Dermis microvascular lymphatic vessel endothelial cell (primary cell): ENCODE measurements at places on chromosomes 6 and 20. TPM values are rescaled to one million over a fixed set of nuclear protein-coding genes. Genes with fewer than 3 reads are reported as not detected.

DNA sequence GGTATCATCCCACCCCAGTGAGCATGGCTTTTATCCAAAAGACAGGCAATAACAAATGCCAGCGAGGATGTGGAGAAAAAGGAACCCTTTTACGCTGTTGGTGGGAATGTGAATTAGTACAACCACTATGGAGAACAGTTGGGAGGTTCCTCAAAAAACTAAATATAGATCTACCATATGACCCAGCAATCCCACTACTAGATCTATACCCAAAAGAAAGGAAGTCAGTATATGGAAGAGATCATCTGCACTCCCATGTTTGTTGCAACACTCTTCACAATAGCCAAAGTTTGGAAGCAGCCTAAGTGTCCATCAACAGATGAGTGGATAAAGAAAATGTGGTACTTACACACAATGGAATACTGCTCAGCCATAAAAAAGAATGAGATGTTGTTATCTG lies 5.9 kb upstream of the KIAA1755 start:
- no peak for DNase-seq

DNA sequence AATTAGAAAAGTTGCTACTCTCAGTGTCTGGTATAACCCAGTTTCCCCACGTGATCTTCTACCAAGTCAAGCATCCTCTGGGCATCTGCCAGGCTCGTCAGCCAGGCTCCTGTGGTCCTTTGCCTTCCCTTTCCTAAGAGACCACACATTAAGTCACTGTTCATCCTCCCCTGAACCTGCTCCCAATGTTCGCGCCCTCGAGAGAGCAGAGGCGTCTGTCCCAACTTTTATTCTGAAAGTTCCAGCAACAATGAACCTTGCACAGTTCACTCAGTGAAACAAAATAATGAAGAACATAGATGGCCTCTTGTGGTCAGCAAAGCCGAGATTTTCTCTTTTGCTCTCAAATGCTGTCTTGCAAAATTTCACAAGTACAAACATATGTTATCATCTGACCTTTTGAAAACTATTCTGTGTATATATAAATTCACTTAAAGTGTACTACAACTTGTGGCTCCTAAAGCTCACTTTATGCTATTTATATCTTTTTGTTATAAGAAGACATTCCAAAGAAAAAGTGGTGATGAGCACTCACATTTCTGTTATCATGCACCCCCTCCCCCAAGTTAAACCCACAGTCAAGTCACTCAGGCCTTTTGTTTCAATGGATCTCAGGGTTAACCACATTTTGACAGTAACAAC lies 39.2 kb upstream of the NHSL1 start:
- no peak for DNase-seq

Gene ARMH2
- total RNA-seq: not detected in 2 replicates

Gene MRPS10
- 36.3 and 53.4 TPM in 2 replicates for total RNA-seq

DNA sequence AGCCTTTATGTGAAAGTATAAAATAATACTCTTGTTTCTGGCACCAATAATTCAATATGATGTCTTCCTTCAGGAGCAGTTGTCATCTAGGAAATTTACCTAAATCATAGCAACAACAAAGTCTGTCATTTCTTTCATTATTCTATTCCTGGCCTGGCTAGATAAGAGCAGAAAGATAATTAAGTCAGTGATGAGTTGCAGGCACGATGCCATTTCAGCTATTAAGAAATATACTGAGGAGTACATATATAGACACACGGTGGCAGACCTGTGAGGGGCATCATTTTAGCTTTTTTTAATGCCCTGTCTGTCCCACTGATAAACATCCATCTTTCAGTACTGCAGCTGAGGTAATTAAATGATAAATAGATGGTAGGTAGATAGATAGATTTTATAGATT lies 756.1 kb upstream of the EPHA7 start:
- no peak for DNase-seq

Gene FAM209B
- total RNA-seq: 0.13 TPM in 1 of 2 replicates, not detected in the other

DNA sequence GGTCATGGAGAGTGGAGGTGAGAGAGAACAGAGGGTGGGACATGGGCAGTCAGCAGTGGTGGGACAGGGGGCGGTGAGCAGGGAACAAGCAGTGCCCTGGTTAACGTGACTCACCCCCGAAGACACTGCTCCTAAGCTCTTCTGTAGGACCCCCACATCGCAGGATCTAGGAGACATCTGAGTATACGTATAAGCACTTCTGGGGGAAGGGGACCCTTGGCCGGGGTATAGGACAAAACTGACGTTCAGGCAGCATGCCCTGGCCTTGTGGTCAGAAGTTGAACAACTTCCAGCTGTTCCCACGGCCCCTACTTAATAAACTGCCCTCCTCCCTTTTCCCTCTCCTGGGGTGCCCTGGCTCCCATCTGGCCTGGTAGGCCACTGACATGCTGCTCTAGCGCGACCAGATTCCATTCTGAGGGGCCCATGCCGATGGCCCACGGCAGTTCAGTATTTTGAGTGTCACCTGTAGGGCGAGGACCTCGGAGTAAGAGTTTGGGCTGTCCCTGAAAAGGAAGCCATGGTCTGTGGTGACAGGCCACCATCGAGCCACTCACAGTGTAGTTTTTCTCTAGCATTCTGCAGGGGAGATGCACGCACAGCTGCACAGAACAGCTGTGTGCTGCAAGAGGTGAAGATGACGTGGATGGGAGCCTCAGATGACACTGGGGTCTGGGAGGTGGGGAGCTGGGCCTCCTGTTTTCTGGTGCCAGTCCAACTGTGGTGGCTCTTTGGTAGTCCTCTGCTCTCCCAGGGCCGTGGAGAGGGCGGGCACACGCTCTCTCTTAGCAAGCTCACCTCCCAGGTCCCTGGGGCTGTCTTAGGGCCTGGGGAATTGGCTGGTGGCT lies 38.4 kb downstream of the PPP1R3G start:
- DNase-seq: no peak

Gene CYP39A1
- 0.25 and 0.26 TPM in 2 replicates for total RNA-seq

GRCh38 chr6:155402656-155403304 lies 52.9 kb downstream of the NOX3 start:
- DNase-seq: no peak

Gene RAB44
- under 0.01 TPM in 2 replicates for total RNA-seq

DNA sequence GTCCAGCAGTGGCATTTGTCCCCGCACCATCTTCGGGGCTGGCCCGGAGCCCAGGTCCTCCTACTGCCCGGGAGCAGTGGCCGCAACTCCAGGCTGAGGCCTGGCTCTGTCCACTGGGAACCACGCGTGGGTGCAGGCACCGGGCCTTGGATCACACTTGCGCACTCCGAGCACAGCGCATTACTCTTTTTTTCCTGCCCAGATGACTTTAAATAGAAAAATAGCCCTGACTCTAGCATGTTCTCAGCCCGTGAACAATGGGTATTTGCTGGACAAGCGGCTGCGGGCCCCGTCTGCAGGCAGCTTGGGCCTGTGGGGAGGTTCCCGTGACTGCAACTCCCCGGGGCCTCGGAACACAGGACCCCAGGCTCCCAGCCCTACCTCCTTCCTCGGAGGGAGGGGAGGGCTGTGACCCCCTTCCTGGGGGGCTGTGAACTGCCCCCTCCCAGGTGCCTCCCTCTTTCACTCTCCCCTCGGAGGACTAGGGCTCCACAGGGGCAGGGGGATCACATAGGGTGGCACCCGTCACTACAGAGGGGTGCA lies 162.2 kb downstream of the TBXT start:
- no peak for DNase-seq

GRCh38 chr6:51182827-51183226 lies 364.2 kb downstream of the TFAP2B start:
- no peak for DNase-seq

DNA sequence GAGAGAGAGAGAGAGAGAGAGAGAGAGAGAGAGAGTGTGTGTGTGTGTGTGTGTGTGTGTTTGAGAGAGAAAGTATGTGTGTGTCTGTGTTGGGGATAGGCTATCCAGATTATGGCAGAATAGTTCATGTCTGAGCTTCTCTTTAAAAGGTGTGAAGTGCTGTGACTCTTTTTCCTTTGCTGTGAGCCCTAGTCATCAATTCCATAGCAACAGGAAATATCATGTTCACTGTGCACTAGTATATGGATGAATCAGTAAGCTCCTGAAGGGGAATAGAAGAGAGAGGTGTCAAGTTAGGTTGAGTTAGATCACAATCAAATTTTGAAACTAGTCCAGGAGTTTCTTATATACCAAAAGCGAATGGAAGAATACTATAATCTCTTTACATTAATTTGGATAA lies 318.7 kb downstream of the RFPL4B start:
- peak; percentile 65 for DNase-seq

DNA sequence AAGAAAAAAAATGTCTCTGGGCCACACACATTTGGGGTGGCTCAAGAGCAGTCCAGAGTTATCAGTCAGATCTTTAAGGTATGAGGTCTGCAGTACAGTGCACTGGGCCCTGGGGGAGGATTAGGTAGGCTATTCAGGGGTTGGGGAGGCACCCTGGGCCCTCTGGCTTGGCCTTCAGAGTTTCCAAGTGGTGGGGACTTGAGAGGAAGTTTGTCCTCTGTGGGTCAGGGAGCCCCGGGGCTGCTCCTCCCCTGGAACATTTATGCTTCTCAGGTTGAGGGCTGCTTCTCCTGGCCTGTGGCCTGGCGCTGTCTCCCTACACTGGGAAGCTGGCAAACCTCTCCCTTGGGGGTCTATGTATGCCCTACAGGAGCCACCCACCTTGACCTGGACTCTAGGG lies 46.0 kb downstream of the PTK7 start:
- DNase-seq: no peak

DNA sequence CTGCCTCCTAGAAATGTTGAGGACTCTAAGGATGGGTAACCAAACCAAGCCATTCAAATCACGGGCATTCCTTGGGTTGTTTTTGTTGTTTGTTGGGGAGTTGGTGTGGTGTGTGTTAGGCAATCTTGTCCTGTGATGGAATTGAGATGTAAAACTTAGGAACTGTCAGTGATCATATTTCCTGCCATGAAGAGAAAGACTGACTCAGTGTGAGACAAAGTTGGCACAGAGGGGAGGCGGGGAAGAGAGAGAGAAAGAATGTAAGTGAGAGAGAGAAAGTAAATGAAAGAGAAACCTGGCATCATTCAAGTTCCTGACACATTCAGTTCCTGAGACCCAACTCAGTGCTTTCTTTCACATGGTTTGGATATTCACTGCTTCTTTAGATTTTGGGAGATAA lies 21.6 kb upstream of the FBXO30 start:
- peak; percentile 28 for DNase-seq

DNA sequence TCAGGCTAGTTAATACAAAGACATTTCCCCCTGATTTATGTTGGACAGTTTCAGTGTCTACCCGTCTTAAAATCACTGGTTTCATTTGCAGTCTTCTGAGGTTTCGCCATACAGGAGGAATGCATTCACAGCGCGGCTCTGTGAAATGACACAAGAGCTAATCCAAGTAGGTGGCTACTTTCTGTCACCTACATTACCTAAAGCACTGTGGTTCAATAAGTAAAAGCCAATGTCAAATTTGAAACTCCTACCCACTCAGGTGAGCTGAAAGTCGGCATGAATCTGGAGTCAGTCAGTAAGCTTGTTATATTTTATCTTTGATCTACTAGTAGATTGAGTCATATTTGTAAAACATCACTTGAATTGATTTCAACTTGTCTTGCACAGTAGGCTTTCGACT lies 370.8 kb downstream of the LAMA2 start:
- no peak for DNase-seq

Gene ZSCAN16
- total RNA-seq: 10.5 and 12.1 TPM in 2 replicates

Gene ULBP3
- 3.9 and 4.0 TPM in 2 replicates for total RNA-seq

Gene PACRG
- total RNA-seq: under 0.01 TPM in 2 replicates

- no peak for DNase-seq
Observed at GRCh38 chr6:152248980-152249379, 388.2 kb downstream of the SYNE1 start.

DNA sequence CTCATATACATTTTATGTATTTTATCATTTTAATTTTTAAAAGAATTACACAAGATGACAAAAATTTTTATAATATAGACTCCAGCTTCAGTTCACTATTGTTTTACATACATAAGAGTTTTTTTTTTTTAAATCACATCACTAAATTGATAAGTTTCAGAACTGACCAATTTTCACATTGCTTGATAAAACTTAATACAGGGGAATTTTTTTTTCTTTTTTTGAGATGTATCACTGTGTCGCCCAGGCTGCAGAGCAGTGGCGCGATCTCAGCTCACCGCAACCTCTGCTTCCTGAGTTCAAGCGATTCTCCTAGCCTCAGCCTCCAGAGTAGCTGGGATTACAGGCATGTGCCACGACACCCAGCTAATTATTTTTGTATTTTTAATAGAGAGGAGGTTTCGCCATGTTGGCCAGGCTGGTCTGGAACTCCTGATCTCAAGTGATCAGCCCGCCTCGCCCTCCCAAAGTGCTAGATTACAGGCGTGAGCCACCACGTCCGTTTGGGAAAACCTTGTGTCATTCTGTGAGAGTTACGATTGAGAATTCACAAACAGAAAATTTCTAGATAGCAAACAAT lies 36.6 kb upstream of the BTN3A2 start:
- no peak for DNase-seq

DNA sequence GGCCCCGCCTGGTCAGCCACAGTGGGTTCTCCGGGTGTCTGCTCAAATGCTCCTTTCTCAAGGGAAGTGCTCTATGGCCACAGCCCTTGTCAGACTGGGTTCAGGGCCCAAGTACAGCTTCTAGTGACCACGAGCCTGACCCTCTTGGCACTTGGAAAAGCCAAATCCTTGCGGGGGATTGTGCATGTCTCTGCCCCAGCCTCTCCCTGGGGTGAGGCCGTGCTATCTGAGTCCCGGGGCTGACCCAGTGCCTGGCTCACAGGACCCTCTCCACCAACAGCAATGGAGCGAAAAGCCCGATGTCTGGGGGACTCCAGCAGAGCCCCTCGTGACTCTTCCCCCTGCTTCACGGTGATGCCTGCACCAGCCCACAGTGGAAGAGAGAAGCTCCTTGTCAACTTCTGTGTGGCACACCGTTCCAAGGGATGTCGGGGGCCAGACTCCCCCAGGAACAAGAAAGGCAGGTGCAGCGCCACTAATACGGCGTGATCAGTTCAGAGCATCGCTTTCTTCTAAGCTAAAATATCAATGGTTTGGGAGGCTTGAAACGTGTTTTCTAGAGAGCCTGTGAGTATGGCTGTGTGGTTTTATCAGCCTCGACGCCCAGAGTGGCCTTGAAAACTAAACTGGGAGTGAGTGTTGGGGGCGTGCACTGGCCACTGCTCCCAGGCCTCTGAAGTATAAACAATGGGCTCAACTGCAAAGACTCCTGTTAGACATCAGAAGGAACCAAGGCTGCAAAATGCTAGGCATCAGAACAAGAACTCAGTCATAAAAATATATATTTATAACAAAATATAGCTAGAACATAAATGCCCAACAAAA lies 51.9 kb downstream of the DLL1 start:
- DNase-seq: no peak
